NCI-H1417 treated with DMSO at 0.1 percent for 48 hours (cell line): ENCODE measurements at places on chromosomes 6 and 20.

DNA sequence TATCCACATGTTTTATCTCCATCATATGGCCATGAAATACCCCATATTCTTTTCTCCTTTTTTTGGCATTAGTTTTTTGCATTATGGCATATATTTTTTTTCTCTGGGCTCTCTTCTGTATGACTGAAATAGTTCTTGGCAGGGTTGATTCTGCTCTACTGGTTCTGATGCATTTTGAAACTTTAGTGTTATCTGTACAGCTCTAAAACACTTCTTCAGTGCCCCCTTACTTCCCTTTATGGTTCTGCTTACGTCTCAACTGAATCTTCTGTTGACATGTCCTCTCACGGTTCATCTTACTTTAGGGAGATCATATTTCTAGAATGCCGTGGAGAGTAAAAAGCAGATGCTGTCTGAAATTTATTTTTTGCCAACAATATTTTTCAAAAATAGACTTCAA, 23.2 kb upstream of the TXNDC5 start:
- no peak for DNase-seq

DNA sequence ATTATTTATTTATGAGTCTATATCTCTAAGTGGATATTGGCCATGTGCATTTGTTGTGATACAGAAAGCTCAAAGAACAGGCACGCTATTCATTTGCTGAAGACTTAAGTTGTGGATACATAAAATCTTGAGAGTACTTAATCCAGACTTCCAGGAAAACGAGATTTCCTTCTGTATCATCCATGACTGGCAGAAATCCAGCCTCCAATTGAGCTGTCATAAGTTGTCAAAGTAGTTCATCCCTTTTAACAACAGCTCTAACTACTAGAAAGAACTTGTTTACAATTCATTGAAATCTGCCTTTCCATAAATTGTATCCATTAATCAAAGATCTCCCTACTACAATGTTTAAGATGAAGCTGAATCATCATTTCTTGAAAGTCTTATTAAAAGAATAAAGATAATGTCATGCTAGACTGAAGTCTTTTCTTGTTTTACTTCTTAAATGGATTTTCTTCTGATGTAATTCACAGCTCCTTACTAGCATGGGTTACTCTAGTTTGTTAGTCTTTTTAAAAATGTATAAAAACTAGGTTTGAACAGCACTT, 447.3 kb upstream of the CITED2 start:
- no peak for DNase-seq

DNA sequence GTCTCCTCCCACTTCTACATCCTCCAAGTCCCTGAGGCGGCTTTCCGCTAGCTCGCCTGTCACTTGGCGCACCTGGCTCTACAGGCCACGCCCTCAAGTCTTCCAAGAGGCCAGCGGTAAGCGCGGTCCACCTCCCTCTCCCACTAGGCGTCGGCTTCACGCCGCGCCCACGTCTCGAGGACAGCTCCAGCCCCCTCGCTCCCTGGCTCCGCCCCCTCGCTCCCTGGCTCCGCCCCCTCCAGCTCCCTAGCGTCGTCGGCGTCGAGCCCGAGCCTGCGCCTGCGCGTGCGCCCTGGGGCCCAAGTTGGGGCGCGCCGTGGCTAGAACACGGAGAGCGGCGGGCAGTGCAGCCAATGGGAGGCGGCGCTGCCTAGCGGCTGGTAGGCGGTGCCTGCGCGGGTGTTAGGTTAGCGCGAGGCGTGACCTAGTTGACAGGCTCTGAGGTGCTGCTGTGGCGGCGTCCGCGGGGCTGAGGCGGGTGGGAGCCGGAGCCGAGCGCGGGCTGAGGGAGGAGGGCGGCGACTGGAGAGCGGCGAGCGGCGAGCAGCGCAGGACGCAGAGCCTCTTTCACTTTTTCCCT, at the start of gene MACROD2:
MACROD2 (plus strand) TSS at position 431 of the 580 bp plus-strand sequence.
- DNase-seq: peak; percentile 90

GRCh38 chr6:47934023-47934422, 152.2 kb downstream of the OPN5 start:
- DNase-seq: no peak

DNA sequence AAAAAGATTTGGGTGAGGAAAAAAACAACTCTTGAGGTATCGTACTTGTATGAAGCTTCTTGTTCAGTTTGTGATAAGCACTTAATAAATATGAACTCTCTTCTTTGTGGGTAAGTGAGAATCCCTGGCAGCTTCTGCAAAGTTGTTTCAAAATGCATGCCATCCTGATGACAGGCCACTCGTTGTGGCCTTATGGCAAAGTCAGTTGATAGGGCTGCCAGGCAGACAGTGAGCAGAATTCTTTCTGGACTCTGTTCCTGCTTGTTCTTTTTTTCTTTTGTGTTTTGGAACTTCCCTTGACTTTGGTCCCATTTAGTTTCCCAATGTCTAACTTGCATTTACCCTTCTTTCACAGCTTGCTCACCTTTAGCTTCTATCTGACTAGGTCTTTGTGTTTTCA, 983.5 kb upstream of the FLRT3 start:
- DNase-seq: no peak

DNA sequence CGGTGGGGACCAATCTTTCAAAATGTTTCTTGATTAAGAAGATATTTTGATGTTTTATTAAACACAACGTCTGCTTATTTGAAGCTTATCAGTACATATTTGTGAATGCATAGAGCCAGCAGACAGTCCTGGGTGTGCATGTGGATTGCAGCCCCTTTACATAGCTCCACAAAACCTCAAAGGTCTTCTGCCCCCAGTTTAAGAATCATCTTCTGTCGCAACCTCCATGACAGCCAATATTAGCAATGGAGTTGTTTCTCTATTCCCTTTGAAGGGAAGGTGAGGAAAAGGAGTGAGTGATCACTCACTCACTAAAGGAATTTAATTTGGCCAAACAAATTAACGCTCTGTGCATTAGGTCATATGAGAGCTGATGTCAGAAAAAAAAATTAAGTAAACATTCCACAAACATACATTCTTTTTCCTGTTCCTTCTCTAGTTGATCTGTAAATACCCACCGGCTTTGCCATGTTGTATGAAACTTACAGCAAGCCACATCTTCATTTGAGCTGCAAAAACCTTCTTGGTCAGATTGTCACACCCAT, 152.9 kb downstream of the SIM1 start:
- no peak for DNase-seq

GRCh38 chr6:40477246-40478126, 109.7 kb downstream of the LRFN2 start:
- peak; percentile 7 for DNase-seq

GRCh38 chr6:169168302-169168630, 85.4 kb downstream of the THBS2 start:
- DNase-seq: no peak

DNA sequence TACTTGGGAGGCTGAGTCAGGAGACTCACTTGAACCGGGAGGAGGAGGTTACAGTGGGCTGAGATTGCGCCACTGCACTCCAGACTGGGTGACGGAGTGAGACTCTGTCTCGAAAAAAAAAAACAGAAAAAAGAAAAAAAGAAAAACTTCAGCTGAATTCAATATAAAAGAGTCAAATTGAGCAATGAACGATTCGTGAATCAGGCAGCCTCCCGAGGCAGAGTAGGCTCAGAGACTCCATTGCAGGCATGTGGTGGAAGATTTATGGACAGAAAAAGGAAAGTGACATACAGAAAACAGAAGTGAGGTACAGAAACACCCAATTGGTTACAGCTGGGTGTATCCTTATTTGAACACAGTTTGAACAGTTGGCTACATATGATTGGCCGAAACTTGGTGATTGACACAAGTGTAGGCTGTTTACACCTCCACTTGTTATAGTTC, 56.3 kb downstream of the HLA-DPB1 start:
- no peak for DNase-seq

DNA sequence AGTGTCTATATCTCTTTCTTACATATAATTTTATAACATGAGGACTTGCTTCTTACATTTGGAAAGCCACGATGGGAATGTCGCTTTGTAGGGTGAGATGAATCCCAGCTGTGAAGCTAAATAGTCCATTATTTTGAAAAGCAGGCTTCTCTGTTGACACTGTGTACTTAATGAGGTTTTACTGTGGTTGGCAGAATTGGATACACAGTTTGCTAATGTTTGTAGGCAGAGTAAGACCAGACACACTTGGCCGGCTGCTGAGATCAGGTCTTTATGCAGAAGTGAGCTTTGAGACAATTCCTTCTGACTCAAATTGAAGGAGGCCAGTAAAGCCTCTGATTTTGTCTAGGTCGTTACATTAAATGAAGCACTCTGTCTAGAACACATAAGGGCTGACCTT, 93.0 kb downstream of the NDUFAF5 start:
- peak; percentile 52 for DNase-seq

GRCh38 chr6:133769463-133769862, 119.5 kb upstream of the TCF21 start:
- no peak for DNase-seq

GRCh38 chr6:67952948-67953347, 682.1 kb upstream of the ADGRB3 start:
- DNase-seq: no peak

DNA sequence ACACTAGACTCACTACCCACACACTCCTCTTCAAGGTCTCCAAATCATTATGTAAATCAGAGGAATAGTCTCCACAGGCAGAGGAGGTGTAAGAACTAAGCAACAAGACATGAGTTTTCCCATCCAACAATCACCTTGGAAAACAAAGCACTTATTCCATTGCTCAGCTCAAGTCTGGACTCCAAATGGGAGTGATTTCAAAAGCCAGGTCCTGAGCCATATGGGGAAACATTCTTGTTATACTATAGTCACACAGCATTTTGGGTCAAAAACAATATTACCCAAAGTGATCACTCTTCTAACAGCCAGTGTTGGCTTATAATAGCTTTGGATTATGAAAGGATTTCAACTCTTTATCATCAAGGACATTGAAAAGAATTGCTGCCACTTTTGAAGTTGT, 3.6 kb upstream of the PRPH2 start:
- no peak for DNase-seq

- no peak for DNase-seq
These were observed 49.4 kb upstream of the MCUR1 start for GRCh38 chr6:13863699-13864155.

- DNase-seq: no peak
These were observed 12.6 kb upstream of the CARMIL1 start for GRCh38 chr6:25266456-25267100.

DNA sequence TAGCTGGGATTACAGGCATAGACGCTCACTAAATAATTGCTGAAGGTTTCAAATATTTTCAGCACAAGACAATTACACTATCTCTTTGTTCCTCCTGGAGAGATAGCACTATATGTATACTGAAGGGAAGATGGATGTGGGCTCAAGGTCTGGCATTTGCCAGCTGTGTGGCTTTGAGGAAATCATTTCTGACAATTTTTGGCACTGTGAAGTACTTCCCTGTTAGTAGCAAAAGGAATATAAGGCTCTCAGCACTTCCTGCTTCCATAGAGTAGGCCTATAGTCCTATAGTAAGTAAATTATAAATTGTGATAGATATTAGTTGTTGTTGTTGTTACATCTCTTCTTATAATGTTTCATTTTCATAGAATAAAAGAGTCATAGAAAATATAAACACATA, 271.1 kb downstream of the SAMD5 start:
- DNase-seq: no peak

GRCh38 chr20:60913298-60913697, 338.8 kb upstream of the CDH4 start:
- no peak for DNase-seq

DNA sequence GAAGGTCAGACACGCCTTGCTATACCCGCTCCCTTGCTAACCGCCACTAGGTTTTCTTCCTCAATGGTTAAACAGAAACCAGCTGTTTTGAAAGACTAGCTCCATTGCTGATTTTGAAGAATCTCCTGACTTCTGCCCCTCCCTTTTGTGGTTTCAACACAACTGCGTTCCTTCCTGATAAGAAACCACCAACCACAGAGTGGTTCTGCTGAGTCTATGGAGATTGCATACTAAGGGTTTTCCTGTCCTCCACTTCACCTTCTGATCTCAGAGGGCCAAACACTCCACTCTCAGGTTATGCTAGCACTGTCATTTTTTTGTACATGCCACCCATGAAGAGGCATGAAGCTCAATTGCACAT, 207.9 kb downstream of the MYLK4 start:
- DNase-seq: no peak

DNA sequence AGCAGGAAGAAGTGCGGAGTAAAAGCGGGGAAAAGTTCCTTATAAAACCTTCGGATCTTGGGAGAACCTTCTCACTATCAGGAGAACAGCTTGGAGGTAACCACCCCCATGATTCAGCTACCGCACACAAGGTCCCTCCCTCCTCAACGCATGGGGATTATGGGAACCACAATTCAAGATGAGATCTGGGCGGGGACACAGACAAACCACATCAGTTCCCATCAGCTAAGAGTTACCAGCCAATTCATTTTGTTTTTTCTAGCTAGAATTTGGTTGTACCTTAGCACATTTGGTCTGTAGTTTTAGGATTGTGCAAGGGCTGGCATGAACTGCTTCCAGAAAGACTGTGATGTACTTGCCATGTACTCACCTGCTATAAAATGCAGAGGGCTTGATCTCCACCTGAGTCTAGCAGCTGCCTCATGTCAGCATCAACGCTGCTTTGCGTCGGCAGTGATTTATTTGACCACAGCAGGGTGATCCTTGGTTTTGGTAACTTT, 94.7 kb upstream of the SLC2A12 start:
- DNase-seq: no peak

- DNase-seq: no peak
These were observed 18.1 kb downstream of the C6orf132 start for GRCh38 chr6:42124223-42124836.

- DNase-seq: no peak
These were observed 4.8 kb upstream of the ADGB start for GRCh38 chr6:146593986-146594385.

DNA sequence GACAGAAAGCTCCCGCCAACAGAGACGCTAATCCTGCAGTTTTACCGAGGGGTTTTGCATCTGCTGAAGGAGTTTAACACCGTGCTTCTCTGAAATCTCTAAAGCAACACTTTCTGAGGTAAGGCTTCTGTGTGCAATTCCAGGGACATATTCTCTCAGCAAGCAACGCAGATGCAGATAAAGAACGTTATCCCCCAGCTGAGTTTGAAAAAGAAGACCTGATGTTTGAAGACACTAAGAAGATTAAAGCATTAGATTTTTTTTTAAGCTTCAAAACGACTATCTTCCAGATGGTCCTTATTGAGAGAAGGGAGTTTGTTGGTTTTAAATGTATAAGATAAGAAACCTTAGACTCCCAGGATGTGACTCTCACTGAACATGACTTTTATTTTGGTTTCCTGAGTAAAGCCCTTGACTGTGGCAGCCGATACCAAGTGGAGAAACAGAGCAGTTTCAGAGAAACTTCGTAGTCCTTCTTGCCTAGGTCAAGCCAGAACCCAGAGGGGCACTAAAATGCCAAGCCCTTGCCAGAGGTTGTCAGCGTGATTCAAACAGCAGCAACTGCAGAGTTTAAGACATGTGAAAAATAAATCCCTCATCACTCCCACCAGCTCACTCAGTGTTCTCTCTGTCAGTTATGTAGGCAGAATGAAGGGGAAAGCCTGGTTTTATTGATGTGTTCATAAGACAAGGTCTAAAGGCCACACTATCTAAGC, 353.3 kb upstream of the CNR1 start:
- DNase-seq: no peak

DNA sequence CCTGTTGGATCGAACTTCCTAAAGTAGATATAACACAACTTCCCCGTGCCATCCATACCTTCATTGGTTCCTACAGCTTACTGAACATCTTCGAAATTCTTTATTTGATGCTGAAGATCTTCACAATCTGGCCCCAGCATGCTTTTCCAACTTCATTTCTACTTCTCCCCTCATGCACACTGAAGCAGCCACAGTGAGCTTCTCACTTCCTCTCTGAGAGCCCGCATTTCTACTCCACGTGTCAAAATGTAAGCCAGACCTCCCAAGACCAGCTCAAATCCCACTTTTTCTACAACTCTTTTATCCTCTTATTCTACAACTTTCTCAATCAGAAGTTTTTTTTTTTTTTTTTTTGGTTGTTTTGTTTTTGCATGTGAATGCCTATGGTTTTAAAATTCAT, 254.7 kb downstream of the GMPR start:
- no peak for DNase-seq
